Peyer's patch (tissue), 4 donors: ENCODE measurements at places on chromosomes 2 and 18.

DNA sequence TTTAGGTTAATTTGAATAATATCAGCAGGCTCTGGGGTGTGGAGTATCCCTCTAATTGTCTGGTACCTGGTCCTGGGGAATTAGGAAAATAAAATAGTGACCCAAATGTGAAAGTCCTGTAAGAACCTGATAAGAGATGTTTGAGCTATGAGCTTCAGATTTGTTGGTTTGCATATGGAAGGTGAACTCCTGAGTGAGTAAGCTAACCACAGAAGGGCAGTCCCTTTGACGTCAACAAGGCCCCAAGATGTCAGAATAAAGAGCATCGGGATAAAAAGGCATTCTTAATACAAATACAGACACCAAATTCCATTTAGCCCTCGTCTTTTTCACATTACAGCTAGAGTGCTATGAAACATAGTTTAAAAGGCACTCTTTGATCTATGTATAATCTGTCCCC is 1366.3 kb upstream of the TMEFF2 start:
- no peak for DNase-seq

DNA sequence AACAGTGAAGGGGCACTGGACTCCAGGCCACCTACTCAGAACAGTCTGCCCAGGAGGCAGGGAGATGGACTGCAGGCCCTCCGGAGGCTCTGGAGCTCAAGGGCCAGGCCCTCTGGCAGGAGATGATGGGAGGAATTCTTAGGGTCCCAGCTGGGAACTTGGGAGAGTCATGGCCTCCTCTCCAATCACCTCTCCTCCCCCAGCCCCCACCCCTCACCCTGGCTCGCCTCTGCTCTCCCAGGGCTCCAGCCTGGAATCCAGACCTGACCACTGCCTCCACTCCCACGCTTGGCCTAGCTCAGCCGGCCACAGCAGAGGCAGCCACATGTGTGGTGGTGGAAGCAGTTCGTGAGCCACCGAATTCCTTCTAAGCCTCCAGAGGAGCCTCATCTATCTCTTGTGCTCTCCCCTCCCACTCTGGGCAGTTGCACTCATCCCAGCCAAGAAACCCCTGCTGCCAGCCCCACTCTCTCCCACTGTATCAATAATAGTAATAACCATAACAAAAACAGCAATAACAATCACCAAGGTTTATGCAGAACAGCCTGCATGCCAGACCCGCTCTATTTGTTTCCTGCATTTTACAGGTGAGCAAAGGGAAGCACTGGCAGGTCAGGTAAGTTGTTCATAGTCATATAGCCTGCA is 67.4 kb downstream of the TNS1 start:
- no peak for DNase-seq

DNA sequence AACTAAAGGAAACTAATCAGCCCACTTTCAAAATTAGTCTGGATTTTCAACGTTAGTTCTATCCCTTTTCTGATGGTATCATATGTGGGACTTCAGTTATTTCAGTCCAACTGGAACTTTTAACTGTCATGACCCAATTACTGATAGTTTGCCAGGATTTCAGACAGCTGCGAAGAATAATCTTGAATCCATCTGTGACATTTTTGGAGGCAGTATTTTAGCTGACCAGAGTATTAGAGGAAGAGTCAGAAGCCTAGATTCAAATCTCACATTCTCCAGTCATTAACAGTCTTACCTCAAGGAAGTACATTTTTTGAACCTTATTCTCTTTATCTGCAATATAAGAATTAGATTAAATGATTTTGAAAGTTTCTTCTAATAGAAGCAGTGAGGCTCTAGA is 81.3 kb downstream of the PTRHD1 start:
- no peak for DNase-seq

DNA sequence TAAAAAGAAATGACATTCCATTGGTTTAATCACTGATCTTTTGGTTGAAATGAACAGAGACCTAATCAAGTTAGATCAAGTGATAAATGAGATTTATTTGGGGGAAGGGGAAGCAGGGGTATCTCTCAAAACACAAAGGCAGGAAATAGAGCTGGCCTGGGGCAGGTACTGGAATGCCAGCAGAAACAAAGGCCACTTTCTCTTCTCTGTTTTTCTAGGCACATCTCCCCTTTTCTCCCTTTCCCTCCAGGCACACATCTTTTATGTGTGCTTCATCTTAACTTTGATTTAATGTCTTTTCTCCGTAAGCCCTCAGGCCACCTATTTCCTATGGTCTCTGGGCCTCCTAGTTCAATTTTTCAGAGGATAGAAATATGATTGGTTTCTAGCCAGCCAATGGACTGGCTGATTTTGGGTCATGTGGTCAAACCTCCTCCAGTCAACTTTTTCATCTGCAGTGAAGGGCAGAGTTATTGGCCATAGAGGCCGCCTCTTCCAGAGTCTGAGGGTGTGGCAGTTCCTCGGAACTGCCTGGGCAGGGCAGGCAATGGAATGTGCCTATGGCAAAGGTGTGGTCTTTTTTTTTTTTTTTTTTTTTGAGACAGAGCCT is 58.9 kb upstream of the FAM136A start:
- no peak for DNase-seq

GRCh38 chr2:224987733-224988132 is 54.5 kb downstream of the DOCK10 start:
- no peak for DNase-seq

GRCh38 chr18:48418539-48419276 is 9.5 kb upstream of the ZBTB7C start:
- DNase-seq: no peak

GRCh38 chr18:9614401-9615279 is at the start of gene PPP4R1:
PPP4R1 (minus strand) TSS chr18:9614559; CDS start chr18:9614484, 75 bp downstream.
- peak; percentile 88 for DNase-seq

DNA sequence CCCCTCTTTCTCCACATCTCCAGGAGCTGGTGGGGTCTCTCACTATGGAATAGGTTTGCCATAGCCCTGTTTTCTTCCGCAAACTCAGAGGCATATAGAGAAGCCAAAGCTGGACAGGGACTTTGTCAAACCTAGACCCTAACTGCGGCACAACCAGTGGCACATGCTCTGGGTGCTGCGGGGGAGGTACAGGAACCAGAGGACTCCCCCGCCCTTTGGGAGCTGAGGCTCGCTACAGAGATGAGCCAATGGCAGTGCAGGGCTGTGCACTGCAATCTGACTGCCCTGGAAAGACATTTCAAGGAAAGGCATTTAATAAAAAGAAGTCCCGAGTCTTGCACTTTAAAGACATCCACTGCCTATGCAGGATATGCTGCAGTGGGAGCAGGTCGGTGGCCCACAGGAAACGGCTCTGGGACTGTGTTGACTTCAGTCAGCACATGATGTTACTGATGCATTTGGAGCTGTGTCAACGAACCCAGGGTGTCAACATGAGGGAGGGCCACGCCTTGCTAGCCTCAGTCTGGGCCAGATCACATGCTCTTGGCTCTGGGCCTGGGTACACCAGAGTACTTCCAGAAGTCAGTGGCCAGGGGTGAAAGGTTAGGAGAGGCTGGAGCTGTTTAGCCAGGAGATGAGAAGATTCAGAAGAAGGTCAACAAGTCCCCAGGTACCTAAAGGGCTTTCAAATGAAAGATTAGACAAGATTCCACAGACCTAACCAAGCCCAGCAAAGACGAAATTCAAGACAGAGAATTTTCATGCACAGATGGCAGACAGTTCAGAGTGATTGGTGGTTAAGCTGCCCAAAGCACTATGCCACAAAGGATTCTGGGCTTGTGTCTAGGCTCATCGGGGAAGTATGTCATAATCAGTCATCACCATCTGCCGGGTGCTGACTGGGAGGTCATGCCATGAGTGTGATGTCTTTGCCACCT is 8.2 kb downstream of the SLC35F6 start:
- peak; percentile 73 for DNase-seq

GRCh38 chr2:74755386-74755785 is 78.5 kb upstream of the HK2 start:
- DNase-seq: no peak

DNA sequence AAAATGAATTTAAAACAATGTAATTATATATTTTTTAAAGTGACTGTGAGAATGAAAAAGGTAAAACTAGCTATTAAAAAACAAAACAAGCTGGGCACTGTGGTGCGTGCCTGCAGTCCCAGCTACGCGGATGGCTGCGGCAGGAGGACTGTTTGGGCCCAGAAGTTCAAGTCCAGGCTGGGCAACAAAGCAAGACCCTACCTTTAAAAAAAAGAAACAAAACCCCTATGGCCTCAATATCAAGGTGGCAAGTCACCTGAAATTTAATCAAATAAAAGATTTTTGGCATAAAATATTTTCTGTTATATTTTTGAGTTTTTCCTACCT is 46.9 kb upstream of the STRN start:
- no peak for DNase-seq

- DNase-seq: no peak
Measured at GRCh38 chr18:26383454-26384270, 157.4 kb downstream of the TAF4B start.

DNA sequence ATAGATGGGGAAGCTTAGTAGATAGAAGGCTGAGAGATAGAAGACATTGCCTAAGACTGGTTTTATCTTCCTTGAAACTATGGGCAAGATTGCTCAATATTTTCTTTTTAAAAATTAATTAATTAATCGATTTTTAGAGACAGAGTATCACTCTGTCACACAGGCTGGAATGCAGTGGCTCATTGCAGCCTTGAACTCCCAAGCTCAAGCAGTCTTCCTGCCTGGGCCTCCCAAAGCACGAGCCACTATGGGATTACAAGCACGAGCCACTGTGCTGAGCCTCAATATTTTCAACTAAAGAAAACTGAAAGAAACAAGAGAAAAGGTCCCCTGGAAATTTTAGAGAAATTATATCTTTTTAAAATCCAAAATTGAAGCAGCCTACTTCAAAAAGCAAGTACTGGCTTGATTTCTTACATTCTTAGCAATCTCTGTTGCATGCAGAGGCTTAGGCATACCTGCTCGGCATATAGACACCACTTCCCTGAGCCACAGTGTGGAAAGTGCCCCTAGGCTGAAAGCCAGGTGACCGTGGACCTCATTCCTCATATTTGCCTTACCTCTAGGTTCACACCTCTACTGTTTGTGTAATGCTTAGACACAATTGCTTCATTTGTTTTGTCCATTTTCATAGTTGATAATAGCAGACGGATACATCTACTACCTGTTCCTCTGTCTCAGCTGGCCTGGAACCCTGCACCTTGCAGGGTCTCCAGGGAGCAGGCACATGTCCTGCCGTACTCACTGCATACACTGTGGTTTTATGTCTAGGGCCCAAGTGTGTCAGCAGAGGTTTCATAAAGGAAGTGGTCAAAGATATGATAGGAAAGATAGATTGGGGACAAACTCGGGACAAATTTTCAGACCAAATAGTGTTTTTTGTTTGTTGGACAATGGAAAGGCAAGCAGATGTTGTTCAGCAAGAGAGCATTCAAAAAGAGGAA is 166.5 kb upstream of the ALPP start:
- no peak for DNase-seq

DNA sequence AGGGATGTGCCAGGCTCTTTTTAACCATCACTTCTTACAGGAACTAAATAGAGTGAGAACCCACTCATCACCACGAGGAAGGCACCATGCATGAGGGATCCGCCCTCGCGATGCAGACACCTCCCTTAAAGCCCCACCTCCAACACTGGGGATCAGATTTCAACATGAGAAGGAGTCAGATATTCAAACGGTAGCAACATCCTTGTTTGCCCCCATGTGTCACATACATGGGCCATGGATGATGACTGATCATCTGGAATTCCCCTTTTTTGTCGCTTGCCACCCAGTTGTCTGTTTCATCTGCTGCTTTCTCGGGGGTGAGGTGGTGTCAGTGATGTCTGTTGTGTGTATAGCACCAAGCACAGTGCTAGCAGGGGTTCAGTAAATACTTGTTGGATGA is 57.9 kb downstream of the NCK2 start:
- DNase-seq: peak; percentile 69
